ENCODE measurements at places on chromosomes 7 and 10.

- no peak for DNase-seq
Measured at GRCh38 chr7:151427705-151428377, 12.1 kb downstream of the CRYGN start.

DNA sequence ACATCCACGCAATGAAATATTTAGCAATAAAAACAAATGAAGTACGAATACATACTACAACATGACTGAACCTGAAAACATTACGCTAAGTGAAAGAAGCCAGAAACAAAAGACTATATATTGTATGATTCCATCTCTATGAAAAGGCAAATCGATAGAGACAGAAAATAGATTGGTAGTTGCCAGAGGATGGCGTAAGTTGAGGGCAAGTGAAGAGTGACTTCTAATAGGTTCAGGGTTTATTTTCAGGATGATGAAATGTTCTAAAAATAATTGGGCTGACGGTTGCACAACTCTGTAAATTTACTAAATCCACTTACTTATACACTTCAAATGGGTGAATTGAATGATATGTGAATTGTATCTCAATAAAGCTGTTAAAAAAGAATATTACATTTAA is 39.5 kb upstream of the TECTB start:
- no peak for DNase-seq

- peak; percentile 18 for DNase-seq
Measured at GRCh38 chr10:35074266-35074665, 15.9 kb downstream of the CUL2 start.

- no peak for DNase-seq
Measured at GRCh38 chr10:34993782-34994181, 96.4 kb downstream of the CUL2 start.

DNA sequence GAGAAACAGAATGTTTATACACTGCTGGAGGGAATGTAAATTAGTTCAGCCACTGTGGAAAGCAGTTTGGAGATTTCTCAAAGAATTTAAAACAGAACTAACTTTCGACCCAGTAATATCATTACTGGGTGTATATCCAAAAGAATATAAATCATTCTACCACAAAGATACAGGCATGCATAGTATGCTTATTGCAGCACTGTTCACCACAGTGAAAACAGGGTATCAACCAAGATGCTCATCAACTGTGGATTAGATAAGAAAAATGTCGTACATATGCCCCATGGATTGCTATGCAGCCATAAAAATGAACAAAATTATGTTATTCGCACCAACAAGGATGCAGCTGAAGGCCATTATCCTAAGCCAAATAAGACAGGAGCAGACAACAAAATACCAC is 343.1 kb upstream of the KCND2 start:
- DNase-seq, result peak; percentile 12

DNA sequence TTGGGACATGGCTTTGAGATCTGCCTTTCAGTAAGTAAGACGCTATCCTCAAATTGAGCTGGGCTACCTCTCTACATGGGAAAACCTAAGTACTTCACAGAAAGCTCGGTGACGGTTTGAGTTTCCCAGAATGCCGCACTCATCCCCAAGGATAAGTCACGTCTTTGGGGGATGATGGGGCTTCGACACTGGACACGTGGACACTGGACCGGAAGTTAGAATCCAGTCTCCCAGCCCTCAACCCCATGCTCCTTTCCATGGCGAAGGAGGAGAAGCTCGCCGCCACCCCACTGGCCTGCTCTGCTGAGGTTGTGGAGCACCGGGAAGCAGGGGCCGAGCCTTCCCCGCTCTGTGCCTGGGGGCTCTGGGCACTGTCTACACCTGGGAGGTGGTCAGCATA is 27.5 kb downstream of the PTPRE start:
- DNase-seq, result no peak

DNA sequence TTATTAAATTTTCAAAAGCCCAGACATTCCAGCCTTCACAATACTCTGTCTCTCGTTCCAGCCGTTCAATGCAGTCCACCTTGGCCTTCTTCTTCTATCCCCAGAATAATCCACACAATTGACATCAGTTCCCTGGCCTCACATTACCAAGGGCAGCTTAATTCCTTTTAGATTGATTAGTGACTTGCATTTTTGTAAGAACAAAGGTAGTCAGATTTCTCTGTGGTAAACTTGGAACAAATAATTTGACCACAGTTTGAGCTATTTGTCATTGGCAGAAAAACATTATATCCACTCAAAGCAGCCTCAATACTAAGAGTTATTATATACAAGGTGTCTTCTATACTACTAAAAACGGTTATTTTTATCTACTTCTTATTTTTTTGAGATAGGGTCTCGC is 5.1 kb upstream of the CYTH3 start:
- DNase-seq, result no peak

DNA sequence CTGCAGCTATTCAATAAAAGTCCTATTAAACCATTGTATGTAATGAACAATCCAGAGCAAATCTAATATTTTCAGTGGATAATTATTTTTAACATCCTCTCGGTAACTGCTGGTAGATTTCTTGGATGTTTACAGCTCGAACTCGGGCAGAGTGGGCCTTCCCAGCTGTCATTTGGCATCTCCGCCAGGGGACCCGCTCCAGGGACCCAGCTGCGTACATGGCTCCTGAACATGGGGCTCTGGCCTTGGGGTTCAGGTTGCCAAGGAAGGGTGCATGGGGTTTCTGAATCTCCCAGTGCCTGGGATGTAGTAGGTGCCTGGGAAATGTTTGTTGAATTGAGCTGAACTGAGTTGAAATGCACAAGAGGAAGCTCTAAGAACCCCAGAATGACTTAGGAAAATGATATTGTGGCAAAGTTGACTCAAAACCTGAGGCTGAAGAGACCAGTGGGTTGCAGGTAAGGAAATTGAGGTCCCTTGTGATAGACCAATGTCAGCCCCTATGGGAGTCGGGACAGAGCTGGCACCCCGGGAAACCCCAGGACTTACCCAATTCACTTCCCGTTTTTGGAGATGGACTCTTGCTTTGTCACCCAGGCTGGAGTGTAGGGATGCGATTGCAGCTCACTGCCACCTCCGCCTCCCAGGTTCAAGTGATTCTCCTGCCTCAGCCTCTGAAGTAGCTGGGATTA is 228.4 kb downstream of the CUX1 start:
- no peak for DNase-seq

GRCh38 chr10:27391325-27391724 is 112.8 kb upstream of the RAB18 start:
- no peak for DNase-seq

GRCh38 chr10:3422282-3422681 is 249.7 kb upstream of the PITRM1 start:
- no peak for DNase-seq

DNA sequence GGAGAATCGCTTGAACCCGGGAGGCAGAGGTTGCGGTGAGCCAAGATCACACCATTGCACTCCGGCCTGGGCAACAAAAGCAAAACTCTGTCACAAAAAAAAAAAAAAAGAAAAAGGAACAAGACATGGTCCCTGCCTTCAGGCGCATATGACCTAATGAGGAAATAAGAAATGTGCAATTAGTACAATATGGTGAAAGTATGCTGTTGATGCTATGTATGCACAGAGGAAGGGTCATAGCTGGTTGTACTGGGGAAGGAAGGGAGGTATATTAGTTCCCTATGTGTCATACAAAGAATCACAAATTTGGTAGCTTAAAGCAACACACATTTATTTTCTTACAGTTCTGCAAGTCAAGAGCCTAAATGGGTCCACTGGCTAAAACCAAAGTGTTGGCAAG is 97.8 kb upstream of the MPP7 start:
- DNase-seq, result no peak

GRCh38 chr7:7595451-7595850 is 28.8 kb downstream of the MIOS start:
- DNase-seq, result peak; percentile 6

GRCh38 chr10:46239993-46240683 is 46.7 kb upstream of the ANTXRL start:
- no peak for DNase-seq

DNA sequence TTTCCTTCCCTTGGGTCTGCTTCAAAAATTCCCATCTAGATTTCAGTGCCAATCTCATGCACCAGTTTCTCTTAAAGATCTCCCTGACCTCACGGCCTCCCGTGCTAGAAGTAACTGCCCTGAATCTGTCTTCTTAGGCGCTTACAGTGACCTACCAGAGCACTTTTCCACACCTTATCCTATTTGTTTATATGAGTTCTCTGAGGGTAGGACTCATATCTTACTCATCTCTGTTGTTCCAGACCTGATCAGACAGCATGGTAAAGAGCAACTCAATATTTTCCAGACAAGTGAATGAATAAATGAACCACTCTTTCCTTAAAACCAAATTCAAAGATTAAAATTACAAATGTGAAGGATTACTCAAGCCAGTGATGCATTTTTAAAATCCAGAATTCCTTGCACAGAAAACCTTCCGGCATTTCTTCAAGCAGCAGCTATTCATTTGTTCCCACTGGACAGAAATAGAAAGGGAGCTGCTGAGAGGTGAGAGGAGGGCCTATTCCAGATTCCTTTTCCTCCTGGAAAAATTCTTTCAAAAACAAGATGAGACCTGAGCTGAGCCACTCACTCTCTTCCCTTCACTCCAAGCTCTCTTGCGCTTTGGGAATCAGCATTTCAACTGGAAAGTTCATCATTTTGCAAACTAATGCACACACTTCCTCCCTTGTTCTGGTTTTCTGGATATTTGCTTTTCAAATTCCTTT is 94.6 kb downstream of the ELMO1 start:
- no peak for DNase-seq

GRCh38 chr7:84677117-84677732 is 482.6 kb upstream of the SEMA3A start:
- DNase-seq, result no peak

GRCh38 chr10:95415621-95416031 is 124.8 kb upstream of the PDLIM1 start:
- no peak for DNase-seq

DNA sequence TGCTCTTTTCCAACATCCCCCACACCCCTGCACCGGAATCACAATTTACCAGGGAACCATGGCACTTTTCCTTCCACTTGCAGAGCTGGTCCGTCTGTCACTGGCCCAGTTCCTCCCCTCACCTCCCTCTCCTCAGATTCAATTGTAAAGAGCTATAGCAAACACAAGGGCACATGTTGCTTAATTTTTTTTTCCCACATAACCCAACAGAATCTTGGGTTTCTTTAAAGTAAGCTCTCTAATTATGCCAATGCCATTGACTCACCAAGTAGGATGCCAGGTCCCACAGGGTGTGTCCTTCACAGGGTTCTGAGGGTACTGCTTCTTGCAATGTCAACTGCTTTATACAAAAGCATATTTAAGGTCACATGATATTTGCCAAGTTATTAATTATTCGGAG is 262.2 kb downstream of the AUTS2 start:
- DNase-seq, result no peak

GRCh38 chr10:123187781-123188180 is 33.6 kb downstream of the BUB3 start:
- DNase-seq, result no peak

- peak; percentile 69 for DNase-seq
Measured at GRCh38 chr7:6205971-6206660, 66.3 kb downstream of the CYTH3 start.

GRCh38 chr7:127751062-127751461 is 99.1 kb downstream of the SND1 start:
- DNase-seq, result peak; percentile 88

DNA sequence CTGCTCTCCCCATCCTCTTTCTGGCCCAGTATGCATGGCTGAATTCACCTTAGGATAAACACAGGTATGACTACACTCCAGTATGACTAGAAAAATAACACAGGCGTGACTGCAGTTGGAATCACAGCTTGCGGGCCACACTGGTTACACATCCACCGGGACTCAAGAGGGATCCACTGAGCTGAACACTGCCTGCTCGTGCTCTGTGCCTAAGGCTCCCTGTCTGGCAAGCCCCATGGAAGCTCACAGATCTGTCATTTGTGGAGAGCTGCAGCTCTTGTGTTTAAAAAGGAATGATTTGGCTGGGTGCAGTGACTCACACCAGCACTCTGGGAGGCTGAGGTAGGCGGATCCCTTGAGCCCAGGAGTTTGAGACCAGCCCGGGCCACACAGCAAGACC is 26.8 kb downstream of the VOPP1 start:
- DNase-seq, result peak; percentile 80

DNA sequence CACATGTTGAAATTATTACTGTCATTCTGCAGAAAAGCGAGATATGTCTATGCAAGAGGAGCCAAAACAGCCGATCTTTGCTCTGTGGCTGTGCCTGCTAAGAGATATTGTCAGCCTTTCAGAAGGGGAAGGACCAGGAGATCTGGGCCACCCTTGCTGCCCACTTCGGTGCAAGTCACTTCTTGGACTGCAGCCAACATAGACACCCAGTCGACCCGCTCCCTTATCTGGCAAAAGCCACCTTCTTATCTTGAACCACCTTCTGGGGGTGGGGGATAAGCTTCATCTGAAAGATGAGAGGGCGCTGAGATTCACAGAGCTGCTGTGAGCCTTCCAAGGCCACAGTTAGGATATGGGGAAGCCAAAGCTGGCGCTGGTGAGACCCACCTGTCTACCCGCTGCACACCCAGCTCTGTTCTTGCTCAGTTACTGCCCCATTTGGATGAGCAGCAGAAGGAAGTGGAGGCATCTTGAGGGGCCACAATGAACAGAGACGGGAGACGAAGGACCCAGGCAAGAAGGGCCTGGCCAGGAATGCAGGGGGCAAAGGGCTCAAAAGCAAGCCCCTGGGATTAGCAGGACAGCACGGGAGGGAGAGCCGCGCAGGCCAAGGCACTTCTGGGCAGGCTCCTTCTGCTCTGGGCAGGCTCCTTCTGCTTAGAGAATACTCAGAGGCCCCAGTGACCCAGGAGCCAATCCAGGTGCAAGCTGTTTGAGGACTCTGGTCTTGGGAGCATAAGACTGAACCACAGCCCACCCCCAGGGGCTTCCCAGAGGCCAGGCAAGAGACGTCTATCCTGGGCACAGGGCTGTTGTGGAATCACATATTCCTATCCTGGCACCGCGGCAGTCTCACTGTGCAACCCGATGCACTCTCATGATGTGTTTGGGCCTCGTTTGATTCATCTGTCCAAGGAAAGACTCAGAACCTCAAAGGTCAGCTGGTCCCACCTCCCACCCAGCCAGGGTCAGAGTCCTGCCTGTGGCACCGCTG is 38.4 kb upstream of the NPFFR1 start:
- no peak for DNase-seq

DNA sequence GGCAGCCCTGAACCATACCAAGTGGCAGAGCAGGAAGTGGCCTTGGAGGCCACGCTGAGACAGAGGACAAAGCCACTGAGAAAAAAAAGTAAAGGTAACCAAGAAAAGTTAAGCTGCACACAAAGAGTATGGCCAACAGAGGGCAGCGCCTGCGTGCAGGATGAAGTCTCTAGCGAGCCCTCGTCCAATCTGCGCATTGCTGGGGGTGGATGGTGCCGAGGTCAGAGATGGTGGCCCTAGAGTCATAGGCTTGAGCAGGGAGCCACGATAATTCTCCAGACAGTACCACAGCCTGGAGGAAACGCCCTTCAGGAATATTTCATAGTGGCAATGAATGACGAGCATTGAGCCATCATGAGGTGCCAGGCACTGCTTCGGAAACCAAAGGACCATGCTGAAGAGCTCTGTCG is 9.7 kb downstream of the ATP6V0E2 start:
- DNase-seq, result peak; percentile 34

DNA sequence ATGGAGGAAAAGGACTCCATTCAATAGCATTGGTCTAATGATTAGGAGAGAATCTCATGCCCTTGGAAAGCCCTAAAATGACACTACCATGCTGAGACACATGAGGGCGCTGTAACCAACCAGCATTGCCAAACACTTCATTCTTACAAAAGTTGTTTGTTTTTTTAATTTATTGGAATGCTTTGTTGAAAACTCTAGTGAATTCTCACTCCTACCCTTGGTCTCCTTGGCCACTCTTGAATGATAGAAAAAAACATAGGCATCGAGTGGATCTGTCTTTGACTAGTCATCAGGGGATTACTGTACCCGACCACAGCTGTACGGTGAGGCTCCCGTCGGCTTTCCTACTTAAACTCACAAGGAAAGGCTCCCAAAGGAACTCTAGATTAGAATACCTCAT is 29.3 kb upstream of the ADD3 start:
- peak; percentile 64 for DNase-seq
